ENCODE measurements at places on chromosomes 12 and 14.

- DNase-seq = no peak
Measured at GRCh38 chr12:52367876-52368275, 595 bp upstream of the KRT85 start.

DNA sequence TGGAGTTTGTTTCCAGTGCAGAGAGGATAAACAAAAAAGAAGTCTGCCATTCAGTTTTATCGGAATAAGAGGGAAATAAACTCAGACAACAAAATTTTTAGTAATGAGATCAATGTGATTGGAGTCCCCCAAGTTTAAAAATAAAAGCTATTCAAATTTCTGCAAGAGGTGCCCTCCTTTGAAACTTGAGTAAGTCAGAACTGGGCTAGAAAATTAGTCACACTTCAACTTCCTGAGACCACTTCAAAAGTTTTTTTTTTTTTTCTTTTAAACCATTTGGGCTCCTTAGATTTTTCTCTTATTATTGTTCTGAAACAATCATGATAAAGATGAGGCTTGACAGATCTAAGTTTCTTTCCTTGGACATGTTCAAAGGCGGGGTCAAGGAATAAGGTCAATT, 3.2 kb downstream of the DACT1 start:
- no peak for DNase-seq

DNA sequence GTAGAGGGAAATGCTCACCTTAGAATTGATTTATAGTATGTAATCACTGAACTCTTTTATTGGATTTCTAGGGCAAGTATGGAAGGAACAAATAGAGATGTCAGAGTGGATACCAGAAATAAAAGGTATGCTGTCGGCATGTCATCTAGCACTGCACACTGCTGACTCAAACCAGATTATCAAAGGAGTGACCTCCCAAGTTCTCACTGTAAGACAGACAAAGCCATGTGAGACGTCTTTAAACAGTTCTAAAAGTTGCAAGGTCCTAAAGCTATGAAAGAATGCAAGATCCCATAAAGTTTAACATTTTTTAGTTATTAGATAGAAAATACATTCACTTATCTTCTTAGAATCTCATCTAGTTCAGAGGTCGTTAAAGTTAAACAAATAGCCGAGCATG, 70.0 kb upstream of the CPM start:
- DNase-seq = no peak

- no peak for DNase-seq
Measured at GRCh38 chr14:51518711-51519110, 133.0 kb upstream of the FRMD6 start.

DNA sequence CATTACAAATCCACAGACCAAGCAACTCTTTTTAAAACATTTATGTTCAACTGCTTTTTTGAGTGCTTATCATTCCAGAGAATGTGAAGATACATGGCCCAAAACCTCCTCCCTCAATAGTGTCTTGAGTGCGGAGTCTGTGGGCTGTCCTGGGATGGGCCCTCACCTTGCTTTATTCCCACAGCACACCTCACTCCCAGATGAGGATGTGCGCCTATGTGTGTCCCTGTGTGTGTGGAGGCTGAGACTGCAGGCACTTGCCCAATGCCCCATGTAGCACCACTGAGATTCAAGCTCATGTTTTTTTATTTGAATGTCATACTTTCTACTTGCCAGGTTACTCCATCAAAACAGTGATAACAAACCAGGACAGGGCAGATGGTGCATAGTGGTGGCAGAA, 291.7 kb downstream of the CACNA1C start:
- DNase-seq = no peak

- DNase-seq = peak; percentile 73
Measured at GRCh38 chr14:89576145-89576927, 159.3 kb upstream of the FOXN3 start.

DNA sequence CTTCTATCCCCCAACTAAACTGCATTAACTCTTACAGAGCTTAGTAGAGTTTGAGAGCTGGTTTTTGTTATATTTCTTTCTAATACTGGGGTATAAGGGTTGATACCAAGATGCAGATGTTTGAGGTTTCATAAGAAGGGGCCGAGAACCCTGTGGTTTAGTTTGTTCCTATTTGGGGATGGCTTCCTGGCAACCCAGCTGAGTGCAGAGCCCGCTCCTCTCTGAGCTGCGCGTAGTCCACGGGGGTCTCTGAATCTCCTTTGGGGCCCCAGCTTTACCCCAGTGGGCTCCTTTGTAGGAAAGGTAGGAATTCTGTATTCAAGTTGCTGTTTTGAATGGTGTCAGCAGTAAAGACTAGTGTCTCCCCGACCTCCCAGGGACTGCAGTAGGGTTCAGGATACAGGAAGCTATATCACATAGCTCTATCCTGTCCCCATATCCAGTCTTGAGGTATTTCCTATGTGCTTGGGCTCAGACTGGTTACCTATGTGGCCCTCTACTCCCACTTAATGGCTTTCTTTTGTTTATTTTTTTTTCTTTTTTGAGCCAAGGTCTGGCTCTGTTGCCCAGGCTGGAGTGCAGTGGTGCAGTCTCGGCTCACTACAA, 25.4 kb downstream of the PLXNC1 start:
- DNase-seq = no peak

GRCh38 chr14:70192915-70193314, 4.2 kb upstream of the SLC8A3 start:
- DNase-seq = peak; percentile 36

GRCh38 chr14:68143341-68143841, 323.8 kb downstream of the RAD51B start:
- DNase-seq = no peak

GRCh38 chr12:65306366-65307168, 28.1 kb downstream of the MSRB3 start:
- DNase-seq = peak; percentile 63

- DNase-seq = no peak
Measured at GRCh38 chr12:99284161-99284560, 363.4 kb upstream of the GARIN6 start.

DNA sequence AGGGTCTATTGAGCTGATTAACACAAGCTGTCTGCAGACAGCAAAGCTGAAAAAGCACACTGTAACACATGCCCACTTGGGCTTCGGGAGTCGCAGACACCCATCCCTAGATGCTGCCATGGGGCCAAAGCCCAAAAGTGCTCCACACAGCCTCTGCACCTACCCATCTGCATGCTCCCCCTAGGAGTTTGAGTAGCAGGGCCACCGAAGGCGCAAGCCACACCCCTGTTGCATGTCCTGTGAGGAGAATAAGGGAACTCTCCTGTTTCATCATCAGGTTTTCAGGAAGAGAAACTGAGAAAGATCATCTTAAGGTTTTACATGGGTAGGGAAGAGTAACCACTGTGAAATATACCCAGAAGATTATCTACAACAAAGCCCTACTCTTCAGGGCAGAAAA, 5.6 kb upstream of the ST8SIA1 start:
- no peak for DNase-seq

GRCh38 chr12:59886131-59886733, 290.4 kb downstream of the SLC16A7 start:
- DNase-seq = no peak

DNA sequence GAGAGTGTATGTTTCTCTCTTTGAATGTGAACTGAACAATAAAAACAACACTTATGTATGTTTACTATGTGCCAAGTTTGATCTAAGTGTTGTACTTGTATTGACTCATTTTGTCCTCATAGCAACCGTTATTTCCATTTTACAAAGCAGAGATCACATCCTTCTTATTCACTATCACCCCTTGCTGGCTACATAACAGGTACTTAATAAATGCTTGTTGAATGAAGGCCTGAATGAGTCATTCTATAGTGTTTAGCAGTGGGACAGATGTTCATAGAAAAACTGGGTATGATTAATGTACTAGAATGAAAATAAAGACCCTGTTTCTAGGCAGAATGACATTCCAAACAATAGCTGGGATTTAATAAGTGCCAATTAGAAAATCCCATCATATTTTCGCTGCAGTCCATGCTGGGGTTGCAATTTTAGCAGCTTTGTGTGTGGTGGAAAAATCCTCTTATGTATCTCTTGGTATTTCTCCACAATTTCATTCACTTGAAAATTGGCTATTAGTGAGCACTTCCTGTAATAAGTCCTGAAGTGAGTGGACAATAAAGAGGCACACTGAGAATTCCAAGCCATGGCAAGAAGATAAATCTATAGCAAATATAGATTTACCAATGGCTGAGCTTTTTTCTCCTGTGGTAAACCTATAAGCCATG, 86.0 kb downstream of the FAR2 start:
- DNase-seq = no peak

GRCh38 chr14:80275208-80275850, 64.0 kb upstream of the DIO2 start:
- DNase-seq = no peak

- no peak for DNase-seq
Measured at GRCh38 chr14:91369628-91370445, 47.8 kb downstream of the CCDC88C start.

- DNase-seq = no peak
Measured at GRCh38 chr14:101853455-101854018, 92.0 kb downstream of the PPP2R5C start.

DNA sequence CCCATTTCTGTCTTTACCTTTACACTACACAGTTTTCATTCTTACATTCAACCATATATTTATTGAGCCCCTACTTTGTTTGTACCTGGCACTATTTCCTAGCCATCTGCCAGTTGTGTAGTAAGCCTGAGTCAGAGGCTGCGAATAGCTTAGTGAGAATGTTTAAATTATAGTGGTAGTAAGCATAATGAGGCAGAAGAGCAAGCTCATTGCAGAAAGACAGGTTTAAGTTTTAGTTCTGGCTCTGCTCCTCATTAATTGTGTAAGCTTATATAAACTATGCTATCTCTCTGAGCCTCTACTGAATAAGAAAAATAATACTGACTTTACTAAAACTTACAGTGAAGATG, 123.5 kb downstream of the NAV3 start:
- DNase-seq = no peak

DNA sequence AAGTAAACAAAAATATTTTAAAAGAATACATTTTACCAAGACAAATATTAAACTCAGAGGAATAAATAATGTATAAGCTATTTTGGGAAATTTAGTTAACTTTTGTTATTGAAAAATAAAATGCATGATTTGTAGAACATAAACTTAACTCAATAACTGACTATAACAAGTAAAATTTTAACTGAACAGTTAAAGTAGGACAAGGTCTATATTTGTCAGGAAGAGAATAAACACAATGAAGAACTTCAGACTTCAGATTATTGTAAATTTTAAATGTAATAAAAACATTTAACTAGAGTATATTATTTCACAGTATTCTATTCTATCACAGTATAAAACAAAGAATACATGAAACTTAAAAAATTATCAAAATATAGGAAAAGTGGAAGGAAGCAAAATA, 948.8 kb upstream of the USP15 start:
- DNase-seq = no peak

GRCh38 chr14:68816183-68816942, 23.5 kb upstream of the ZFP36L1 start:
- peak; percentile 93 for DNase-seq

GRCh38 chr14:24948261-24948847, 101.6 kb downstream of the STXBP6 start:
- peak; percentile 55 for DNase-seq

DNA sequence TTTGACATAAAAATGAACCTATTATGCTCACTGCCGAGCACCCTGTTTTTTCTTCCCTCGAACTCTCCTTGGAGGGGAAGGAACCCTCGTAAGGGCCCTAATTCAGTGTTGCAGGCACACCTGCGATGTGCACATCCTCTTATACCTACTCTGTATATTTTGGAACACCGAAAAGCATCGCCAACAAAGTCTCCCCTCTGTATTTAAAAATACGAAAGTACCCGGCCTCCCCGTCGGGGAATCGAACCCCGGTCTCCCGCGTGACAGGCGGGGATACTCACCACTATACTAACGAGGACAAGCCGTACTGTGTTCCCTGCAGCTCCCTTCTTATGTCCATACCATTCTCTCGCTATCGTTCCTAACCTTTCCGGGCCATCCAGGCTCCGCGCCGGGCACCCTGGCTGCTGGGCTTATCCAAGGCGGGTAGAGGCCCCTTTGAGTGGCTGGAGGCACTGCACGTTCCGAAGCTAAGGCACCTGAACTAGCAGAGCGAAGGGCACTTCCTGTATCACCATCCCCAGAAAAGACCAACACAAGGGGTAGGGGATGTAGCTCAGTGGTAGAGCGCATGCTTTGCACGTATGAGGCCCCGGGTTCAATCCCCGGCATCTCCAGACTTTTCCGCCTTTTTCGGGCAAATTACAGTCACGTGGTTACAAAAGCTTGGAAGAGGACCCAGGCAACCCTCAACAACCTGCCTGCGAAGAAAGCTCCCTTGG, 25.1 kb upstream of the UBC start:
- peak; percentile 95 for DNase-seq

GRCh38 chr14:82647088-82647810, 1113.6 kb upstream of the SEL1L start:
- DNase-seq = no peak

DNA sequence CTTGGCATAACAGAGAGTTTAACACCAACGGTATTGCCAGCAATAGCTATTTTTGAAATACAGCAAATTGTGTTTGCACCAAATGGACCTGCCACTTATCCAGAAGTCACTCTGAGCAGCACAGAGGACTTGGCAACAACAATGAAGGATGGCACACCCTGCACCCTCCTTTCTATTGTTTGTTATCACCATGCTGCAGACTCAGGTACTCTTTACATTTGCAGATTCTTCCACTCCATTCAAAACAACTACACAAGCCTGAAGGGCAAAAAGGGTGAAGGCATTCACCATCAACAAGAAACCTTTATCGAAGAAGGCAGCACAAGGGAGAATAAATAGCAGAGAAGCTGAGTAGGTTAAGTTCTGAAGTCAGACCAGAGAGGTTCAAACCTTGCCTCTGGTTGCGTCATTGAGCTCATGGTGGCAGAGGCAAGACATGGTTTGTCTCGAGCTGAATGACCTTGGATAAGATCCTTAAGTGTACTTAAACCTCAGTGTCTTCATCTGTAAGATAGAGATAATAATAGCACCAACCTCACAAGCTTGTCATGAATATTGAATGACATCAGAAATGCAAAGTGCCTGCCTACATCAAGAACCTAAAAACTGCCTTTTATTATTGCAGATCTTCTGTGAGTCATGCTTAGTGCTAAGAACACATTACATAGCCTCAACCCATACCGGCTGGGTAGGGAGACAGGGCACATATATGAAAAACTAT, 1.4 kb upstream of the ACSM4 start:
- DNase-seq = no peak

GRCh38 chr12:22105542-22105941, 59.5 kb downstream of the CMAS start:
- DNase-seq = no peak

GRCh38 chr14:54478636-54479215, 10.1 kb downstream of the GMFB start:
- no peak for DNase-seq

DNA sequence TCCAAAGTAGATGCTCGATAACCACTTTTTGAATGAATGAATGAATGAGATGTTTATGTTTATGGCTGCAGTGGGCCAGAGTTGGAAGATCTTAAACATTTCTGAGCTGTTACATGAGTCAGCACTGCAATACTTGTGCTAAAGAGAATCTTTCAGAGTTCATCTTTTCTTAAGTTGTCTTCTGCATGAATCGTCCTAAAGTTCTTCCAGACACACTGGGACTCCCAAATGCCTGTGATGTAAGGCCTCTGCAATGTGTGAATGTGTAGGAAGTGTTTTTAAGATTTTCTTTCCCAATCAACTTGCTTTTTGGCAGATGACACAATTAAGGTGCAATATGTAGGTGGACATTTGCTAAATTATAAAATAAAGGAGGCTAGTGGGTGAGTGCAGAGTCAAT, 50.3 kb upstream of the TRIM9 start:
- no peak for DNase-seq

GRCh38 chr14:64998455-64998931, 11.8 kb downstream of the FNTB start:
- no peak for DNase-seq

- no peak for DNase-seq
Measured at GRCh38 chr14:51869411-51870100, 9.1 kb downstream of the GNG2 start.
